ENCODE measurements at places on chromosomes 1 and 21. TPM values are rescaled to one million over a fixed set of nuclear protein-coding genes. Genes with fewer than 3 reads are reported as not detected.

DNA sequence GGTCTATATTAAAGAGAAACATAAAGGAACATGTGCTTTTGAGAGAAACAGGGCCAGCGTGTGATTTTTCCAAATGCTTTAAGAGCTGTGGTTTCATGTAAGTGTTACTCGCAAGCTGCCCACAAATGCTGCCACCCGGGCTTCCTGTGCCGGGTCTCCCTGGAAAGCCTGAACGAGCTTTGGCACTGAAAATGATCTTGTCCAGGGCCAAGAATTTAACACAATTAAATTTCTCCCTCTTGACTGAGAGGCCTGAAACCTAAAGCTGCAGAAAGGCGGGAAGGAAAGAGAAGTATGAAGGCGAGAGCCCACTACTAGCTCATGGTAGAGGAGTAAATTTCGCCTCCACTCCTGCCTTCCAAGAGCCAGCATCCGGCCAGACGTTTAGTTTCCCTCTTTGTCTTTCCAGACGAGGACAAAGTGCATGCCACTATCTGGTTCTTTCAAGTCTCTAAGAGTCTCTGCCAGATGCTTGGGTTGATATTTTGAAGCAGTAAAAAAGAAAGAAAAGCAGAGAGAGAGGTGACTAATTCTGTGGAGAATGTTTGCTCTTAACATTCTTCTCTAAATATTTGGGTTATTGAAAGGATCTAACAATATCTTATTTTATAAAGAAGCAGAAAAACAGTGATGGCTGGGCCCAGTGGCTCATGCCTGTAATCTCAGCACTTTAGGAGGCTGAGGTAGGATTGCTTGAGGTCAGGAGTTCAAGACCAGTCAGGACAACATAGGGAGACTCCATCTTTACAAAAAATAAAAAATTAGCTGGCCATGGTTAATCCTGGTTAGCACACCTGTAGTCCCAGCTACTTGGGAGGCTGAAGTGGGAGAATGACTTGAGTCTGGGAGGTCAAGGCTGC is 100.0 kb upstream of the HNRNPU start:
- peak; percentile 28 for ATAC-seq

Gene SZRD1
- 96.5 TPM for total RNA-seq

DNA sequence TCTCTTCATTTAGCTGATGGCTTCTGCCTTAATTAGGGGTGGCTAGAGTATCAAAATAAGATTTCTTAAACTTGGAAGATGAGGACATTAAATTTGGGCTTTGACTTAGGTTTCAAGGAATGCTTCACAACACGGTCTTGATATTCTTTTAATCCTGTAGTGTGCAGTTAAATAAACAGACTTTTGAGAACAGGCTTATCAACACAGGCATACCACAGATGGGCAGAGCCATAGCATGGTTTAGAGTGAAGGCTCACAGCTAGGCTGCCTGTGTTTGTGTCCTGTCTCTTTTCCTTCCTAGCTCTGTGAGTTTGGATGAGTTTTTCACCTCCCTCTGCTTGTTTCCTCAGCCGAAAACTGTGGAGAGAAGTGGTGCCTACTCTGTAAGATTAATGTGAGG is 102.3 kb upstream of the IPO9 start:
- no peak for ATAC-seq

Gene VWA5B1
- total RNA-seq: 0.12 TPM

DNA sequence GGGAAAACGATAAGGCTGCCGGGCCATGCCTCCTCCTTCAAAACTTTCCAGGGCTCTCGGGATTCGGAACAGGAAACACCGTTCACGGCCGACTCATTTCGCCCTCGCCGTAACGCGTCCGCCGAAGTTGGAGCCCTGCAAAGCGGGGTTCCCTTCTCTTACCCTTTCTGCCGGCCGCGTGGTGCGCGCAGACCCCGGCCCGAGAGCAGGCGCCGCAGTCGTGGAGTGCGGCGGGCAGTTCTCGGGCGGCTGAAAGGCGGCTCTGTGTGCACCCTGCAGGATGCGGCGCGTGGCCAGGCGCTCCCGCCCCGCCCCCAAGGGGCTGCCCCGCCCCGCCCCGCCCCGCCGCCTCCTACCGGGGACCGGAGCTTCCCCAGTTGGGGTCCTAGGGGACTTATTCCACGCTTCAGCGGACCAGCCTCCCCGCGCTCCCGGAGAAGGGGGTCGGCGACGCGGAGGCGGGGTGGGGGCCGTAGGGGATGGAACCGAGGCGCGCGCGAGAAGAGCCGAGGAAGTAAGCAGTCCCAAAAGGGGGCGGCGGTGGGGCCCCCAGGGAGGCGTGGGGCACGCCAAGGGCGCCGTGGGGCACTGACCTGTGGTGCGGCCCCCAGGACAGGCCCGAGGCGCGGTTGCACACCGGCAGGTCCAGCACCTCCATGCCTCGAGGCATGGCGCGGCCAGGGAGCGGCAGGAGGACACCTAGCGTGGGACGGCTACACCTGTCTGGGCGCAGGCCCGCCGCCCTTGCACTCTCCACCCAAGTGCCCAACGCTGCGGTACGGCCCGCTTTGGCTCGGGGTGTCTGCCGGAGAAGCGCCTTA is at the start of gene MCOLN2:
MCOLN2 (minus strand) TSS at position 268 of the 821 bp plus-strand sequence; CDS start at position 27, 241 bp downstream.
- ATAC-seq: peak; percentile 63

DNA sequence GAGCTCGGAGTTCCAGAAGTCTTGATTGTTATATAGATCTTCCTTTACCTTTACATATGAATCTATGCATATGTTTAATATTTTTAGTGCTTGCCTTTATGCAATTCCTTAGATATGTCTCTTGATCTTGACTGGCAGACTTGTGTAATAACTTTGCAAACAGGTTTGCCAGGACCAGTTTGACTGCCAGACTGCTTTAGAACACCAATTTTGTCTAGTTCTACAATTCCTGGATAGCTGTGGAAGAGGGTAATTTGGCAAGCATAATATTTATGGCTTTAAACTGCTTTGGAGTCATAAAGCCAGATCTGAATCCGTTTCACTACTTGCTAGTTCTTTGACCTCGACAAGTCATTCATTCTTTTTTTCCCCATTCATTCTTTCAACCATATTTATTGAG is 250.0 kb downstream of the FAF1 start:
- no peak for ATAC-seq

- no peak for ATAC-seq
Measured at GRCh38 chr1:84582802-84583587, 8.8 kb upstream of the CTBS start.

GRCh38 chr1:73180397-73181189 is 898.3 kb upstream of the NEGR1 start:
- ATAC-seq: no peak

DNA sequence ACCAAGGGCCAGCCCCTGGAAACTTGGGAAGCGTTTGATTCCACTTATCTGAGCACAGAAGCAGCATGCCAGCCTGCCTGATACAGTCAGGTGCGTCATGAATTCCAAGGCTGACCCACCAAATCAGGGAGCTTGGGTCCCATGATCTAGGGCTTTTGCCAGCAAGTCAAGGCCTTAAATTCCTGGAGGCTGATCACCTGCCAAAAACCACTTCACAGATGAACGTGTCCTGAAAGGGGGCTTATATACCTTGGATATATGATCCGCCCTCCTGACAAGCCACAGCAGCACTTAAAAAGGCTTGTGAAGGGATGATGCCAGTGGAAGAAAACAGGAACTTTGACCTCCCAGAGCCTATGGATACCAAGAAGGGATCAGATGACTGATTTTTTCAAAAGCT is 24.0 kb upstream of the CLIC6 start:
- no peak for ATAC-seq

- no peak for ATAC-seq
Measured at GRCh38 chr1:48693180-48693579, 83.5 kb downstream of the BEND5 start.

GRCh38 chr21:36076878-36077655 is 7.2 kb downstream of the CBR1 start:
- ATAC-seq: no peak

DNA sequence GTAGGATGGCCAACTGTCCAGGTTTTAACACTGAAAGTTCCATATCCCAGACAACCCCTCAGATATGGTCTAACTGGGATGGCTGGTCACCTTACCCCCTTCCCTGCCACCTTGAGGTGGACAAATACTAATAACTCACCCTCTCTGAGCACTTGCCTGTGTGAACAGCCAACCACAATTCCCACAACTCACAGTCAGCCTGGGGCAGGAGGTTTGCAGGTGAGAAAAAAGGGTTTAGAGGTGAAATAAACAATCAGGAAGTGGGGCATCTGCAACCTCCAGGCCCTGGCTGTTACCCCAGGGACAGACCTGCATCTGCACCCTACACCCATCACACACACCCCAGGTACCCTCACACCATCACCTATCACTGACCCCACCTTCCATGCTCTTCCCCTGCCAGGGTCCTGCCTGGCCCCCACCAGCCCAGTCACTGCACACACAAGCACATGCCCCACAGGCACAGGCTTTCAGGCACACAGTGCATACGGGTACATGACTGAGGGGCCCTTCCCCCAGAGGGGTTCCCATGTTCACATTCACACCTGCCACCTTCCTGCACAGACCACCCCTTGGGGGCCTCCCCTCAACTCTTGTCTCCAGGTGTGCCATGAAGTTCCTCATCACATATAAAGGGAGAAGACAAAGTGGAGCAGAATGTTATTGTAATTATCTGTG is 679.5 kb downstream of the MATN1 start:
- no peak for ATAC-seq

- ATAC-seq: no peak
Measured at GRCh38 chr1:234768569-234769283, 158.7 kb upstream of the IRF2BP2 start.

All from gastroesophageal sphincter (tissue), 4 donors.